ENCODE measurements at places on chromosomes 16 and 17.

DNA sequence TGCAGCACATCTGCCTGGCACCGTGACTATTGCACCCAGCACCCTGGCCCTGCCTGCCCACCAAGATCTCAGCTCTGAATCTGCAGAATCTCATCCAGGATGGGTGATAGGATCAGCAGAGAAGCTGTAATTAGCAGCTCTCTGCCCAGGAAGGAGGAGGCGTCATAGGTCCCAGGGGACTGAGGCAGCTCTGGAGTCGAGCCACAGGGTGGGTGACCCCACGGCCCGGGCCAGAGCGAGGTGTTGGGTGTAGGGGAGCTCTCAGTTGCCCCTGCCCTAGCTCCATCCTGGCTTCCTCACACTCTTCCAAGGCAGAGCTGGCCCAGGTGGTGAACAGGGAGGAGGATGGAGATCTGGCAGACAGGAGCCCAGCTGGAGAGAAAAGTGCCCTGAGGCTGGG, 18.2 kb upstream of the FAM83G start:
- no peak for DNase-seq

DNA sequence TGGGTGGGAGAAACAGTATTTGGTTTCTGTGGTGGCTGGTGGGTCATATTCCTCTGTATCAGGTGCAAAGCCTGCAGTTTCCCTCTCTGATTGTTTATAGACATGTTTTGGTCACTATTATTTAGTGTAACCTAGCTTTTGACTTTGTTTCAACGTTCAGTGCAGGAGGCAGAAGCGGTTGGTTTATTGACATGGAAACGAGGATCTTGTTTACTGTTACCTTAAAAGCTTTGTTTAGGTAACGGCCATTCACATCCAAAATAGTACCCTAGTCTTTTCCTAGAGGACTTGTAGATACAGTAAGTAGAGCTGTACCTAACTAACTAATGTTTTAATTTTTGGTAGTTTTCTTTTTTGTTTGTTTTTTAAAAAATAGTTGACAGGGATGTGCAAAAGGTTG, 3.5 kb downstream of the MSI2 start:
- no peak for DNase-seq

DNA sequence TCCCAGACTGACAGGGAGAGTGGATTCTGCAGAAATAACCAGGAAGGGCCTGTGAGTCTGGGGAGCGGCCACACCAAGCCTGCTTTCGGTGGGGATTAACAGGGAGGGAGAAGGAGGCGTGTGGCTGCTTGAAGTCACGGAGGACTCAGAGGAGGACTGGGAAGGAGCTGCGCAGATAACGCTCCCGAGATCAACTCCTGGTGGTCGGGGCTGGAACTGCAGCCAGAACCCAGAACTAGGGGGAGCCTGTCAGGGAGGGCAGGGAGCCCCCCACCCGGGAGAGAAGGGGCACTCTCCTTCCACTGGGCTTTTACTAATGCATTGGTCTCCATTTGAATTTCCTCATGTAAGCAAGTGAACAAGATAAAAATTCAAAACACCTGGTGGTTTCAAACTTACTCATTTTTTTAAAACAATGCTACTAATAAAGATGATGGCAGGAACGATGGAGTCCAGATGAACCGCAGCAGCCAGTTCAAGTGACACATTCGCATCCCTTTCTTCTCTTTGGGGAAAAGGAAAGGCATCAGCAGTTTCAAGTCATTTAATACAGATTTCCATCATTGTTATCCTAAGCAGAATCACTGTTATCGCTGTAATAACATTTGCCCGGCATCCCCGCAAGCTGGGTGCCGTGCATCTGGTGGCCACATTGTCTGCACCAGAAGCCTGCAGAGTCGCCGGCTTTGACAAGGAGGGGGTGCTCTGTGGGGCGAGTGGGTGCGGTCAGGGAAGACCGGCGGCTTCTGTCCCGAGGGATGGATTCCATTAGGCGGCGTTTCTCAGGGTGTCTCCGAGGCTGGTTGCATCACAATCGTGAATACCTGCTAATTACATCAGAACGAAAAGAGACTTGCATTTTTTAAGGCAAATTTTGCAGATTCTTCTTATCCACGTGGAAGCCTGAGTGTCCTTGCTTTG, 183.0 kb downstream of the FOXL1 start:
- peak; percentile 42 for DNase-seq

DNA sequence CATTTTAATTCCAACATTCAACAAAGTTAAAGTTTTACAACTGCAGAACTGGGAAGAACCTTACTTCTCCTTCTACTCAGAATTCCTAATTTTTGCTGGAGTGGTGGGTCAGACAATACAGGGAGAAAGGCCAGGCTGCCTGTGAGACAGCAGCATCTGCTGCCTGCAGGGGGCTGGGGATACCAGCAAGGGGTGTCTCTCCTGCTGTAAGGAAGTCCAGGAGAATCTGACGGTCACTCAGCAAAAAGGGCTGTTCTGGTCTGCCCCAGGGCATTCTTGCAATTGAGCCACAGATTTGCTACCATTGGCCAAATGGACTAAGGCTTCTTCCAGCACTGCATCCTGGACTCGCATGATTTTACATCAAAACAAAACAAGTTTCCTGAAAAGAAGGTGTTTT, 426.6 kb upstream of the CDH11 start:
- DNase-seq = no peak

GRCh38 chr16:30030841-30031413, at the start of gene TLCD3B:
Gene TLCD3B, minus strand, starts transcription at chr16:30031271. Its CDS starts 744 bp downstream, at chr16:30030527.
- DNase-seq = no peak

- DNase-seq = no peak
Observed at GRCh38 chr17:48679385-48680096, 42.8 kb downstream of the PRAC1 start.

- DNase-seq = peak; percentile 43
Observed at GRCh38 chr17:75404731-75405364, 630 bp downstream of the GRB2 start.

GRCh38 chr16:54052271-54052670, 234.3 kb downstream of the IRX3 start:
- DNase-seq = no peak

GRCh38 chr16:22098405-22099255, 6.3 kb downstream of the VWA3A start:
- DNase-seq = no peak

- no peak for DNase-seq
Observed at GRCh38 chr17:49218941-49219913, 8.7 kb downstream of the ABI3 start.

DNA sequence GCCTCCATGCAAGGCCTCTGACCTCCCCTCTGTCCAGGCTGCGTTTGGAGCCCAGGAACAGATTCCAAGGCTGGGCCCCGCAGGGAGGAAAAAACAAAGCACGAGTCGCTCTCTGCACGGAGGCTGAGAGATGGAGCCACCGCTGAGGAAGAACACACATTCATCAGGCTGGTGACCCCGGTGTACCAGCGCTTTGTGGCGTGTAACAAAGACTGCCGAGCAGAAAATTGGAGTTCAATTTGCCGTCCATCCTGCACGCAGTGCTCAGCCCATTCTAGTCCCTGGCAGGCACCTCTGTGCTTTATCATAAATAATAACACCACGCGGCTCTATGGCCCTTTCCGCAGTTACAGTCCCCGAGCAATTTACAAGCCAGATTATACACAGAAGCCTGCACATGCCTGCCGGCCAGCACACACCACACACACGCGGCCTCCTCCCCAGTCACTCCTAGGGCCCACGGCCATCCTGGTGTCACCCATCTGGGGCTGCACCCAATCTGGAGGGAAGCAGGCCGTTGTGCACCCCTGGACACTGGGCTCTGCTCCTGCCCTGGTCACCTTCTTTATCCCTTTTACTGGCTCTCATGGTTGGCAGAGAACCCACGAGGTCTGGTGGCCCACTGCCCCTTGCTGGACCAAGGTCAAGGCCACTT, 124.4 kb downstream of the SDK2 start:
- DNase-seq = no peak

GRCh38 chr16:27027971-27028370, 38.8 kb upstream of the C16orf82 start:
- DNase-seq = no peak

- no peak for DNase-seq
Observed at GRCh38 chr17:31596382-31597323, 205.2 kb downstream of the RAB11FIP4 start.

DNA sequence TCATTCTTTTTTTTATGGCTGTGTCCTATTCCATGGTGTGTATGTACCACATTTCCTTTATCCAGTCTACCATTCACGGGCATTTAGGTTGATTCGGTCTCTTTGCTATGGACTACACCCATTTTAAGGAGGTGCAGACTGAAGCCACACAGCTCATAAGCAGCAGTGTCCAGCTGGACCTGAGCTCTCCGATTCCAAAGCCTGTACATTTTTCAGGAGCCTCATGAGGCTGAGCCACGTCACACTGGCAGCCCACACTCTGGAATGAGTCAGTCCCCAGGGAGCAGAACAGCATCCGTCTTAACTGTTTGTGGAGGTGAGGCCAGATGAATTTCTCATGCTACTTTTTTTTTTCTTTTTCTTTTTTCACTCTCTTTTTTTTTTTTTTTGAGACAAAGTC, 116.1 kb downstream of the C16orf95 start:
- DNase-seq = no peak

GRCh38 chr17:64262198-64262999, 661 bp downstream of the TEX2 start:
- DNase-seq = peak; percentile 48

DNA sequence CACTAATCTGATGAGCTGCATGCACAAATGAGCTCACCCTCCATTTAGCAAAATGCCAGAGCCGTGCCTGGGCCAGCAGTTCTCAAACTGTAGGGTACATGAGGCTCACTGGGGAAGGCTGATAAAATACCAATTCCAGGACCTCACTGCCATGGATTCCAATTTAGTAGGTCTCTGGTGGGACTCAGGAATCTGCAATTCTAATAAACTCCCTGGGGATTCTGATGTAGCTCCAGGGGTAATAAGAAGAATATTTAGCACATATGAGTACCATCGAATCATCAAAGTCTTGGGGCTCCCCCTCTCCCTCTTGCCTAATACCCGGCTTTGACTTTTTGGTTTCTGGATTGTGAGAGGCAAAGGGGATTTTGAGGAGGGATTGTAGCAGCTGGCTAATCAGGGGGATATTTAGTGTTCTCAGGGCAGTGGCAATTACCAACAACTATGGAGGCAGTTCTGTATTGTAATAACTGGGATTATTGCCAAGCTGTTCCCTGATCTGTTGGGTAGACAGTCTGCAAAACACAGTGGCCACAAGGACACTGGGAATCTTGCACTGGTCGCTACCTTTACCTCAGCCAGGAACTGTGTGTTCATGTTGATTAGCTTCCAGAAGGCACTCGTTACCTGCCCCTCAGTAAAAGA, 140.4 kb downstream of the SHISA9 start:
- no peak for DNase-seq
